ENCODE measurements at places on chromosomes 12 and 14.

DNA sequence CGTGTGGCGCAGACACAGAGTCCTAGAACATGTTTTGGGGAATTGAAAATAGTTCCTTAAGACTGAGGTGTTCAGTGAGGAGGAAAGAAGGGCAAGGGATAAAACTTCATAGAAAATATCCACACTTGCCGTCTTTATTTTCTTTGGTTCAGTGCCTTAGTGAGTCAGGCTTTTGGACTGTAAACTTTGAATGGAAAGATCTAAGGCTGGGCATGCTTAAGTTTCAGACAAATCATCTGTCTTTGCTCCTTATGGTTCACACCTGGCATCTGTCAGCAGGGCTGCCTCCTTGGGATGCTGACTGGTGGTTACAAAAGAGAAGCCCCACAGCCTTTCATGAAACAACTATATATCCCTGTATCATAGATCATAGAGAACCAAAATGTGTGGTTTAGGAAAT is 136.3 kb upstream of the PRICKLE1 start:
- DNase-seq: no peak

DNA sequence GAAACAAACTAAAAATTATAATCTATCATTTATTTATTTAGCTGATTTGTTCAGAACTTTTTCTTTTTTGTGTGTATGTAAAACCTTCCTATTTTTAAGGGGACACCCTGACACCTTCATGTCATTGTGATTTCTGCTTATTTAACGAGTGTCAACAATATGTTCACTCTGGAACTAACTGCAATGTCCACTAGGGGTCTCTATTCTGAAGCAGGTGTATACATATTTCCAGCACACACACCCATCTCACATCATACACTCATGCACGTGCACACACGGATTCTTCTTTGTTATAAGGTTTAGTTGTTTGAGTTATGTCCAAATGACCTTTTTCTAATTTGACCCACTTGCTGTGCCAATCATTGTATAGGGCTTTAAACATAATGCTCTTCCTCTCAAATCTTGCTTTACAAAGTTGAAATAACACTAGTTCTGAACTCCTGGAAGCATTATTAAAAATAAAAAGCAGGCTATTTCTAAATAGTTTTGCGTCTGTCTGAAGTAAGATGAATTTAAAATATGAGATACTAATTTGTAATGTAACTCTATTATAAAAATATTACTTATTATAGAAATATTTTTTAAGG is 15.5 kb downstream of the E2F7 start:
- no peak for DNase-seq

DNA sequence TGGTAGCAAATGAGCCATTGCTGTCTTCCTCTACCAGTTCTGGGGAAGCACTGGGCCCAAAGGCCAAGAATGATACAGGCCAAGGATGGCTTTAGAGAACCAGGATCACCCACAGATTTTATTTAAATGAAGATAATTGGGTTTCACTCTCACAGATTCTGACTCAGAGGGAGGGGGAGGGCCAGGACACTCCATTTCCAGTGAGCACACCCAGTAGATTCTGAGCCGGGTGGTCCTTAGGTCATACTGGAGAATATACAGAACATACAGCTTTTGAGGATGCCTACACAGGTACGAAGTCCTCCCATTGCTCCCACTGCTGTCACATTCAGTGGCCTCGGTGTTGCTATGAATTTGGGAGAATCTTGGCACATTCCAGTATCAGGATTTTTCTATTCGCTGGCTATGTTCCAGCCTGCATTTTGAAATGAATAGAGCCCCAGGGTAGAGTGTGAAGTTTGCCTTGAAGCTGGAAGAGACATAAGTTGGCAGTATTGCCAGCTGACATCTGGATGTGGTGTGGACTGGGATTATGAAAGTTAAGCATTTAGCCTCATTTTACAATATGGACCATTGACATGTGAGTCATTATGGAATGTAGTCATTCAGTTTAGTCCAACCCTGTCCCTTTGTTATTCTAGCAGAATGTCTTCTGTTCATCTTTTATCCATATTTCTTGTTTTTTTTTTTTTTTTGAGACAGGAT is 45.8 kb upstream of the POC1B start:
- DNase-seq: no peak

- no peak for DNase-seq
These were observed 59.4 kb downstream of the TTC9 start for GRCh38 chr14:70700955-70701585.

DNA sequence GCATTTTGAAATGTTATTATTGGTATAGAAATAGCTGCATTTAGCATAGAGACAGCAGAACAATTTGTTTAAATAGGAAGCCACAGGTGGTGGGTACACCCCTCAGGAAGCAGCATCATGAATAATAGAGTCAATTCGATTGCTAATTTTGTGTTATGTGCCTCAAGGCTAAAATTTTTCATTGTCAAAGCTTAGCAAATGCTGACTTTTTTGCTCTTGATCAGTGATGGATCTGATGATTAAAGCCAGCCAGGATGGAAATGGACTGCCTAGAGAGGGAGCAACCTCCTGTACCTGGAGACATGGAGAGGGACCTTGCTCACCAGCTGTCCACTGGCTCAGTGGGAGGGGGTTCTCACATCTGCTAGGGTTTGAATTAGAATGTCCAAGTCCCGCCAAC is 4.5 kb upstream of the KRT8 start:
- no peak for DNase-seq

- DNase-seq: no peak
These were observed 73.0 kb downstream of the RAD51B start for GRCh38 chr14:67892466-67893100.

- no peak for DNase-seq
These were observed 520.5 kb upstream of the STXBP6 start for GRCh38 chr14:25570483-25570882.

DNA sequence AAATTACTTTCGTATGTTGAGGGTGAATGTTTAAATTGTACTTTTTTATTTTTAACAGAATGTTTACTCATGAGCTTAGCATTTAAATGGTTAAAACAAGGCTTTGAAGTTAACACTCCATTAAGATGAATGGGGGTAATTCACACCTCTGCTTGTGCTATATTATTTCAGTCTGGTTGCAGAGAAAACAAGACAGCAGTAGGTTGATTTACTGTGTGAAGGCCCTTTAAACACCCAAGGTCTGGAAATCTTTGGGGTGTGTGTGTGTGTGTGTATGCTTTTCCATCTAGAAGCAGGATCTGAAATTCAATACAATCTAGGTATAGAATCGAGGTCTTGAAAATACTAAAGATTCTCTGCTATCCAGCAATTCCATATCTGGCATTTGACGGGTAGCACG is 83.8 kb downstream of the SLC38A6 start:
- DNase-seq: no peak

All from femur (tissue), 1 donor.